ENCODE measurements at places on chromosomes 3 and 15.

GRCh38 chr15:39663704-39664250, 82.9 kb downstream of the THBS1 start:
- DNase-seq = peak; percentile 65

DNA sequence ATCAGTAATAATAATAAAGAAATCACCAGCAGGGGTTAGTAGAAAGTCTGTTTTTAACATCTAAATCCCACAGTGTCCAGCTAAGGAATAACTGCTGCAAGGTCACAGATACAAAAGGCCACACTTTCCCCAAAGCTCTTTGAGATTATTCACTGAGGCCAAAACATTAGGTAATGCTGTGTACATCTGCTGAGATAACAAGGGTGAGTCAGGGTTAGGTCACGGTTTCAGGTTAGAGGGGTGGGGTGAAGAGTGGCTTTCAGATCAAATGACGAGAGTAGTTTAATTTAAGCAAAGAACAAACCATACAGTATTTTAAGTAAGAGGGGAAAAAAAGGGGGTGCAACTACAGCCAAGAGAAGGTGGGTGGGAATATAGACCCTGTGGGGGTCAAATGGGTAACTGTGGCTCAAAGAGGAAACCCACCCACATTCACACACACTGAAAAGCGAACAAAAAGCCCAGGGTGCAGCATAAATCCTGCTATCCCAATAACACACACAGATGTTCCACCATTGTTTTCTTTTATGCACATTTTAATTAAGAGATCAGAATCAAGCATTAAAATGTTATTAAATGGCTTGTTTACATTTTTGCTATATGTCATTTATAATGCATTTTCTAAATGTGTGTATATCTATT, 412.9 kb downstream of the TIGIT start:
- peak; percentile 58 for DNase-seq

DNA sequence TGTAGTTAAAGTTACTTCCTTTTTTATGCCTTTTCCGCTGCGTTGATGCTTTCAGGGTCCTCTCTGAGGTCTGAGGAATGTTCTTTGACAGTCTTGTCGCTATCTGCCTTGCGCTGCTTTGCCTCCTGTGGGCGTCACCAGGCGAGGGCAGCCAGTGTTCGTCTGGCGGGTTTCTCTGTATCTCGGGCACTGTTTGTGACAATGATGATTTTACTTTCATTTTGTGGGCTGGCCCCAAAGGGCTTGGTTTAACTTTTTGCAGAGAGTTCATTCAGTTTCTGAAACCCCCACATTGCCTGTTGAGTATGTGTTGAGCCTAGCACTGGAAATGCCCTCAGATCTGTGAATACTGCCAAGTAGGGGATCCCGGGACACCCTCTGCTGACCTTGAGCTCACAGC, 24.6 kb upstream of the SACM1L start:
- DNase-seq = no peak

- no peak for DNase-seq
Observed at GRCh38 chr3:182717216-182717615, 76.1 kb upstream of the ATP11B start.

DNA sequence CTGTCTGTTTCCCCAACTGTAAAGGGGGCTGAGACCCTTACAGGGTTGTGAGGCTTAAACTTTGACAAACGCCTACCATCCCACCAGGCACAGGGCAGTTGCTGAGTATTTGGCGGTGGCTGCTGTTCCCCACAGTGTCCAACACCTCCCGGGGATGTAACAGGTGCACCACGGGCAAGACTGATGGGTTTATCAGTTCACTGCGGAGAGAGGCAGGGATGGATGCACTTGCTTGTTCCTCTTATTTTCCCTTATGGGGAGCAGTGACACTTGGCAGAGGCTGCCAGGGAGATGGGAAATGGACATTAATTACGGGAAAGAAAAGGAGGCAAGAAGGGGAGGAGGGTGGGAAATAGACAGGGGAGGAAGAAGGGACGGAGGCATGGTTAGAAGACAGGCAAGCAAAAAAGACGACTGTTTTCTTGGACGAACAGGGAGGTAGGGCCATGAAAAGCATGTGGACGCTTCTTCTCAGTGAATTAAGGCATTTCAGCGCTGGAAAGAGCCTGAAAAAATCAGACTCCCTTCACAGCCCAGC, 16.6 kb upstream of the ADIPOQ start:
- no peak for DNase-seq

DNA sequence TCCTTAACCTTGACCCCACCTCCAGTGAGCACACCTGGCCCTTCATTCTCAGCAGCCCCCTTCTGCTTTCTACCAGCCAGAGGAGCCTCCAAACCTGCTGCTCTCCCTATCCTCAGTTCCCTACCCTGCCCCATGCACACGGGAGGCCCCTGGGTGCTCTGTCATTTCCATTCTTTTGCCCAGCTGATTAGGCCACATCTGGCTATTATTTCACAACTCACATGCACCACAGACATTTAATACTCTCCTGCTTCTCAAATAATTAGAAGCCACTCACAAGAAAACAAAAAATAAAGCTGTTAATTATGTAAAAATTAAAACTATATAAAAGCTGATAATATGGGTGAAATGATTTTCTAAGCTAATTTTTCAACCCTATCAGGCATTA, 50.7 kb downstream of the MYLK start:
- DNase-seq = no peak

All from fibroblast of the aortic adventitia (primary cell).